ENCODE measurements at places on chromosomes 16 and 17.

DNA sequence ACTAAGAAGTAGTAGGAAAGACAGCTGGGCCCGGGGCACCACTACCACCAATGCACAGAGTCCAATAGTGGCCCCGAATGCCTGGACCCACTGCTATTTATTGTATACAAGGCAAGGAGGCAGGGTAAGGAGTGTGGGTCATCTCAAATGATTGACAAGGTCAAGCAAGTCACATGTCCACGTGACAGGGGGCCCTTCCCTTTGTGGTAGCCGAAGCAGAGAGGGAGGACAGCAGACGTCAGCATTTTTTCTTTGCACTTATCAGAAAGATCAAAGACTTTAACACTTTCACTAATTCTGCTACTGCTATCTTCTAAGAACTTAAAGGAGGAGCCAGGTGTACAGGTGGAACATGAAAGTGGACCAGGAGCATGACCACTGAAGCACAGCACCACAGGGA lies 6.5 kb downstream of the VPS53 start:
- DNase-seq = no peak

GRCh38 chr16:19621445-19621844 lies 65.9 kb downstream of the VPS35L start:
- no peak for DNase-seq

- DNase-seq = no peak
Measured at GRCh38 chr16:68985855-68986254, 119.6 kb upstream of the HAS3 start.

GRCh38 chr16:8931859-8932258 lies 31.8 kb downstream of the USP7 start:
- no peak for DNase-seq

DNA sequence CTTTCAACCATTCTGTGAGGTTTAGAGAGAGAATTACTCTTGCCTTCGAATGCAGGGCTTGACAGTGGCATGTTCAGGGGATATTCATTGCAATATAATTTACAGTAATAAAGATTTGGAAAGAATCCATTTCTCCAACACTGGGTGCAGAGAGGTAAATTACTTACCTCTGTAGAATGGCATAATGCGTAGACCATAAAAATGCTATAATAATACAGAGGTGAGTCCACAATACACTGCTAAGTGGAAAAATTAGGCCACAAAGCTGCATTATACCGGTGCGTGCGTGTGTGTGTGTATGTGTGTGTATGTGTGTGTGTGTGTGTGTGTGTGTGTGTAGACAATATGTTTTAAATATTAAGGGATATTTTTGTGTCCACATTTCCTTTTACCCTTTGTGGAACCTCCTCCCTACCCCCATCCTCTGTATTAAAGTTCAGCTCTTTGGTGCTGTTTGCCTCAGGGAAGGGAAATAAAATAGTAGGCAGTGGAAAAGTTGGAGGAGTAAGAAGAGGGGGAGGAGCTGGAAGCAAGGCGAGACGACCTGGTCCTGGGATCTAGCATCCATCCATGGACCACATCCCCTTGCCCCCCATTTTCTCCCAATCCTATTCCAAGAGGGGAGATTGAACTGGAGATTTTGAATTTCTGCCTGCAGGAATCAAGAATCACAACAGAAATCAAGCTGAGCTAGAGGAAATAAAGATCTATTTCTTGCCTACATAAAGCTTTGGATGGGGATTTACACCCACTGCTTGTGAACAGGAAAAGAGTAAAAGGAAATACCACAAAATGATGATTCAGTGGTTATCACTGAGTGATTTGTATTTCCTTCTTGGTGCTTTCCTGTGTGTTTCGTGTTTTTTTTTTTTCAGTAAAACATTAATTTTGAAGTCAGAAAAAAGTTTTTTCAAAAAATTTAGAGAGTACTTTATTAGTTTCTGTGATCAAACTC lies 124.8 kb downstream of the RGS9 start:
- DNase-seq = no peak

GRCh38 chr16:81522108-81522701 lies 77.6 kb downstream of the CMIP start:
- DNase-seq = no peak

DNA sequence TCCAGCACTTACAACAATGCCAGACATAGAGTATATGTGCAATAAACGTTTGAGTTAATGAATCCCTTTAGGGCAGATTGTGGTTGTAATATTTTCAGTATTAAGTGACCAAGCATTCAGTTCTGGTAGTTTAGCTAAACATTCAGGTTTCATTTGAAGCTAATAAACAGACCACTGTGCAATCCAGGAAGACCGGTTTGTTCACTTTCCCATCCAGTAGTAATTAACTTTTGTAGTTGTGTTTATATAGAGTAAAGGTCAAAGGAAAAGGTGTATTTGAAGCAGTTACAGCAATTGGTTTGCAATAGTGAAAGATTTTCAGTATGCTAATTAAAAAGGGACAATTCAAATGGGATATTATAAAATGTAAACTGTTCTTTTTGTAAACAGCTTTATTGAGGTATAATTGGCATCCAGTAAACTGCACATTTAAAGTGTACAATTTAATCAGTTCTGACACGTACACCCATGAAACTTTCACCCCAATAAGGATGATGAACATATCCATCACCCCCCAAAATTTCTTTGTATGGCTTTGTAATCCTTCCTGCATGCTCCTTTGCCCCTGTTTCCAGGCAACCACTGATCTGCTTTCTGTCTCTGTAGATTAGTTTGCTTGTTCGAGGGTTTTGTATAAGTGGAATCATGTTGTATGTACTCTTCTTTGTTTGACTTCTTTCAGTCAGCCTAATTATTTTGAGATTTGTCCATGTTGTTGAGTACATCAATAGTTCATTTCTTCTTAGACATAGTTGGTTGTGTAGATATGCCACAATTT lies 26.3 kb downstream of the MRTFB start:
- no peak for DNase-seq

DNA sequence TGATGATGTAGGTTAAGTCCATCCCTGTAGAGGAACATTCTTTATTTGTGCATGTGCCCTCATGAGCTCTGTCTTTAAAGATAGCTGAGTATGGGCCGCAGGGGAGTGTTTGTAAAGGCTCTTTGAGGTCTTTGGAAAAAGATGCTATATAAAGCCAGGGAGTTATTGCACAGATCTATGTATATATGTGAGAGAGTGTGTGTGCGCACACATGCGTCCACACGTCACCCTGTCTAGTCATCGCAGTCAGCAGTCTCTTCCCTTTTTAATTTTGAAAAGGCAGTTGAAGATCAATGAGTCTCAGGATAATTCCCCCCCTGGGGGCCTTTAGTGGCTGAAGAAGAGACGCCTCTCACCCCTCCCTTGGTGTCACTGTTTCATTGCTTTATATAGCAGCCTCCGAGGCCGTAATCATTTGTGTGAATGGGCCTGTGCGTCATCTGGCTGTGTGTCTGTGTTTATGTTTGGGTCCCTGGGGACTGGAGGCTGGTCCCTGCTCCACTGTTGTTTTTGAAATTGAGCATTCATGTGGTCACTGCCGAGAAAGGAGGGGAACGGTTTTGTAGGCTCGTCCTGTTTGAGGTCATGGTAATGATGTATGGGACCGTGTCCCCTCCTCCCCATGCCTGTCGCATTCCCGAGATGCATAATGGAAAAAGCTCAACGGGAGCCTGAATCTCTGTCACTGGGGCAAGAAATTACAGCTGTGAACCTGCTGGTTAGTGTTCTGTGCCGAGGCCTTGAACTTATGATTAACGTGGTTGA lies 143.9 kb downstream of the SNX29 start:
- DNase-seq = peak; percentile 66

- no peak for DNase-seq
Measured at GRCh38 chr17:13228225-13228624, 210.4 kb upstream of the ELAC2 start.

GRCh38 chr16:31001507-31002249 lies 8.8 kb downstream of the STX1B start:
- no peak for DNase-seq

DNA sequence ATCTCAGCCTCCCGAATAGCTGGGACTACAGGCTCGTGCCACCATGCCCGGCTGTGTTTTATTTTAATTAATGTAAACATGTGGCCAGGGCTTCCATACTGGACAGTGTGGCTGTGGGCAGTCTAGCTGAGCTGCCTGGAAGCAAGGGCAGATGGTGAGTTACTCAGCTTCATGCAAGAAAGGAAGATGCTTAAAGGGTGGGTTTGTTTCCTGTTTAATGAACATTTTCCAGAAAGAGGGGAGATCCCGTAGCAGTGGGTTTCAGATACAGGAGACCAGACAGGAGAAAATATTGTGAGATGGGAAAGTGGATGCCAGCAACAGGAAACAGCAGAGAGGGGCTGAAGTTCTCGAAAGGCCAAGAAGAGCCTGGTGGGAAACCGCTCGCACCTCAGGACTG lies 7.3 kb downstream of the MAPK8IP3 start:
- DNase-seq = no peak

DNA sequence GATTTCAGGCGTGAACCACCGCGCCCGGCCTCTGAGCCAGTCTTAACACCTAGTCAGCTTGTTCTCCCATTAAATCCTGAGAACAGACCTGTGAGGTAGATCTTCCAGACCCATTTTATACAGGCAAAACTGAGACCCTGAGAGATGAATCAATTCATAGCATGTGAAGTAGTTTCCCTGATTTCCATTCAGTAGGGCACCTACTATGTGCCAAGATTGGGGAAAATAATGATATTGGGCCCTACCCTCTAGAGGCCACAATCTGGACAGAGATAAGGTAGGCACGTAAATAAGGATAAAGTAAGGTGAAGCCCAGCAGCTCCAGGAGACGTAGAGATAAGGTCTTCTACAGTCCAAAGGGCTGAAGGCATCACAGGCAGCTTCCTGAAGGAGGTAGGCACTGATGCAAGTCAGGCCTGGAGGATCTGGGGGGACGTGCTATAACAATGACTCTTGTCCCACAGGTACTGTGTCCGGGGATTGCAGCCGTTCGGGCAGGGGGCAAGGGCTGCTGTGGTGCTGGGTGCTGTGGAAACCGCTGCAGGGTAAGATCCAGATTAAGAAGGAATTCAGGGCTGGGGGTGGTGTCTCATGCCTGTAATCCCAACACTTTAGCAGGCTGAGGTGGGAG lies 5.7 kb downstream of the VMO1 start:
- DNase-seq = no peak

- DNase-seq = no peak
Measured at GRCh38 chr16:78784771-78785170, 685.3 kb downstream of the WWOX start.

DNA sequence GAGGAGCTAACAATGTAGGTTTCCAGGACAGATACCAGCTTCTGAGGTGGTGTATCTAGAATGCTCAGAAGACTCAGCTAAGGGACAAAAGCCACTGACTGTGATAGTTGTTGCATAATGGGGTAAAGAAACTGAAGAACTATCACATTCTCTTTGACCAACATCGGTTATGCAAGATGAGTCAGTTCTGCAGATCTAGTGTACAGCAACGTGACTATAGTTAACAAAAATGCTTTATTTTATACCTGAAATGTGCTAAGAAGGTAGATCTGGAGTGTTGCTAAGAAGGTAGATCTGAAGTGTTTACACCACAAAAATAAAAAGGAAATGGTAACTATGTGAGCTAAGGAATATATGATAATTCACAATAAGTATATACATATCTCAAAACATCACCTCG lies 2.5 kb downstream of the KRTAP9-6 start:
- DNase-seq = no peak

GRCh38 chr16:80606221-80606766 lies 65.5 kb downstream of the DYNLRB2 start:
- DNase-seq = no peak

- peak; percentile 31 for DNase-seq
Measured at GRCh38 chr17:72121164-72122009, 567 bp downstream of the SOX9 start.

DNA sequence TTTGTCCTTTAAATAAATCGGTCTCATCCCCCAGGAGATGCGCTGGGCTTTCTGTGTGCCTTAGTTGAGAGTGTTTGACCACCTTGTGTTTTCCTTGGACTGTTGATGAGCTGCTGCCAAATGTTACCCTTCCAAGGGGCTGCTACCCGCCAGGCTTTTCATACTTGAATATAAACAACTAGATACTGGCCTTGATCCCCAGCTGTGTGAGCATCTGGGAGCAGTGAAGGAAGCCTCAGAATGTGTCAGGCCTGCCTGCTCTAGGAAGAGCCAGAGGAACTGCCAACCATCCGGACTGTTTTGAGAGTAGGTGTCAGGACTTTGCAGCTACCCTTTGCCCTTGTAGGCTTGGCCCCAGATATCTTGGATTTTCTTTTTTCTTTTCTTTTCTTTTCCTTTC lies 57.8 kb downstream of the LDHD start:
- no peak for DNase-seq

GRCh38 chr16:49554681-49555080 lies 181.1 kb downstream of the C16orf78 start:
- DNase-seq = no peak

- no peak for DNase-seq
Measured at GRCh38 chr17:44095388-44095646, 24.8 kb downstream of the G6PC3 start.

- no peak for DNase-seq
Measured at GRCh38 chr17:49722066-49722465, 14.3 kb upstream of the SLC35B1 start.

- no peak for DNase-seq
Measured at GRCh38 chr16:63442246-63442645, 1406.0 kb upstream of the CDH8 start.

GRCh38 chr17:16435925-16436886 lies 20.8 kb downstream of the TRPV2 start:
- no peak for DNase-seq

DNA sequence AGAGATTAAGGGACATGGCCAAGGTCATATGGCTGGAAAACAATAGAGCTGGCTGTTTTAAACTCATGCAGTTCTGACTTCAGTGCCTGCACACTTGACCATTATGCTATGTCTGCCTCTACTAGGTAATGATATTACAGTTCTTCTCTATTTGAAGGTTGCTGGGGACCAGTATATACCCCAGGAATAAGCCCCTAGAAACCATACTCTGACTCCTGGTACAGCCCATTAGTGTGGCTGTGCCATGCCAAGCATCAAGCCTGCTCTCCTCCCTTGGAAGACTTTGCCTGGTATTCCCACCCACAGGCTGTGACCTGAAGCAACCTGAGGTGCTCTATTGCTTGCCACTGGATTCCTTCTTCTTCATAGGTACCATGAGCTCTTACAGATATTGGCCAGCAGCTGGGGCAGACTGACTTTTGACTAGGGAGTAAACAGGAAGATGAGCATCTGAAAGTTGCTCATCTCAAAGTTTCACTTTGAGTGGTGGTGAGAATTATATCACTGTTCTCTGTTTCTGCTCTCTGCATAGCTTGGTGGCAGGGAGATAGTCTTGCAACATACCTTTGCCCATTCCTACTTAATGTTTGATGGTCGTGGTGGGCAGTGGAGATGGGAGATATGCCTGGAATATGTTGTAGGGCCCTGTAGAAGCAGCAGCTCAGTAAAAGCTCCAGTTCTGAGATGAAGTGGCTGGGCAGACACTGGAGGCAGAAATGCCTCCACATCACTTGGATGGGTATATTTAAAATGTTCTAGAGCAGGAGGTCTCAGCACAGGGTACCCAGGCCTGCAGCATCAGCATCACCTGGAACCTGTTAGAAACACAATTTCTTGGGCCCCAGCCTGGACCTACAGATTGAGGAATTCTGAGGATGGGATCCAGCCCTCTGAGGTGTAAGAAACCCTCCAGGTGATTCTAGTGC lies 274.7 kb downstream of the HS3ST4 start:
- DNase-seq = no peak

- no peak for DNase-seq
Measured at GRCh38 chr17:30964876-30965275, 6.0 kb upstream of the RNF135 start.

GRCh38 chr17:40139566-40140058 lies 725 bp upstream of the CASC3 start:
- no peak for DNase-seq

GRCh38 chr17:75875182-75875939 lies 3.0 kb downstream of the TRIM47 start:
- DNase-seq = no peak

GRCh38 chr17:27424516-27424915 lies 31.7 kb upstream of the KSR1 start:
- DNase-seq = no peak

All from SK-N-DZ (cell line).